ENCODE measurements at places on chromosomes 3 and 15.

DNA sequence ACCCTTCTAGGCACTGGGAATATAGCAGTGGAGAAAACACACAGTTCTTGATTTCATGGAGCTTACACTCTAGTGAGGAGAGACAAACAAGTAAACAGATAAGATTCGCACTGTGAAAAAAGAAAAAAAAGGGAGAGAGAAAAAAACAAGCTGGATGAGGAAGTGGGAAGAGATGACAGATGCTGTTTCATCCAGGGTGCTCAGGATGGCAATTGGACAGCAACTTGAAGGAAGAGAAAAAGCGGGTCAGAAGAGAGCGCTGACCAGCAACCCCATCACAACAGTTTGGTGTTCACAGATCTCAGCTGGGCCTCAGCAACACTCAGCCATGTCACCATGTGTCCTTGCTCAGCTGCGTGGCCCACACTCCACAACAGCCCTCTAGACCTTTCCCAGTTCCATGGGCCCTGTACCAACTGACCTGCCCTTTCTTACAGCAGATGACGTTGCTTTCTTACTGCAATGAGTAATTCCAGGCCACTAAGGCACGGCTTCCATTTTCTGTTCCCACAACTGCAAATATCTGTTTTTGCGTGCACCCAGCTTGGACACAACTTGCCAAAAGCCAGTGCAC is 230.8 kb downstream of the MEX3B start:
- DNase-seq: no peak

GRCh38 chr15:33242165-33242564 is 47.7 kb upstream of the FMN1 start:
- DNase-seq: no peak

- peak; percentile 84 for DNase-seq
Observed at GRCh38 chr15:67120839-67121643, 55.6 kb downstream of the SMAD3 start.

GRCh38 chr3:23548706-23549105 is 257.0 kb upstream of the UBE2E1 start:
- no peak for DNase-seq

GRCh38 chr3:9501226-9501625 is 52.4 kb downstream of the LHFPL4 start:
- DNase-seq: no peak

GRCh38 chr15:67444100-67444499 is 76.8 kb upstream of the C15orf61 start:
- no peak for DNase-seq

DNA sequence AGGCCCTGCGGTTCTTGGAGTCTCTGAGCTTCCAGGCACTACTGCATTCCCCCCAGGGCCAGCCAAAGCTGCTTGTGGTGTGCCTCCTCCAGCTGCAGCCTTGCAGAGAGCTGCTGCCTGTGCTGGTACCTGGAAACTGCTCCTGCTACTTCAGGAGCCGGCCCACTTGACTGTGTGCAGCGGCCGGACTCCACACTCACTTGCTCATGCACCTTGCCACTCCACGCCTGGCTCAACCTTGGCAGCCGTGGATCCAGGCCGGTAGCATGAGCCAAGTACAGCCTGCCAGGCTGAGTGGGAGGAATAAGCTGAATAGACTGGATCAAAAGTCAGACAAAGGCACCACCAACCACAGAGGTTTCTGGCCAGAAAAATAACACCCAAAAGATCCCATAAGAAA is 169.7 kb downstream of the TJP1 start:
- DNase-seq: no peak

DNA sequence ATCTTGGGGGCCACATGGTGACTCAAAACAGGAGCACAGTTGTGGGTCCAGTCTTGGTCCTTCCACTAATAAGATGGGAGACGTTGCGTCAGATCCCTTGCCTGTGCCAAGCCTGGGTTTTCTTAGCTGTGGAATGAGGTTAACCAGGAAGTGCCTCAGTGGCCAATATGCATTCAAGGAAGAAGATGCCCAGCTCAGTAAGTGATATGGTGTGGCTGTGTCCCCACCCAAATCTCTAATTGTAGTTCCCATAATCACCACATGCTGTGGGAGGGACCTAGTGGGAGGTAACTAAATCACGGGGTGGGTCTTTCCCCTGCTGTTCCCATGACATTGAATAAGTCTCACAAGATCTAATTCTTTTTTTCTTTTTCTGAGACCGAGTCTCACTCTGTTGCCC is 6.4 kb downstream of the ALG1L2 start:
- DNase-seq: no peak

GRCh38 chr3:114290911-114291901 is 2.6 kb upstream of the TIGIT start:
- DNase-seq: peak; percentile 87

- no peak for DNase-seq
Observed at GRCh38 chr3:163929069-163929652, 1149.1 kb downstream of the SI start.

DNA sequence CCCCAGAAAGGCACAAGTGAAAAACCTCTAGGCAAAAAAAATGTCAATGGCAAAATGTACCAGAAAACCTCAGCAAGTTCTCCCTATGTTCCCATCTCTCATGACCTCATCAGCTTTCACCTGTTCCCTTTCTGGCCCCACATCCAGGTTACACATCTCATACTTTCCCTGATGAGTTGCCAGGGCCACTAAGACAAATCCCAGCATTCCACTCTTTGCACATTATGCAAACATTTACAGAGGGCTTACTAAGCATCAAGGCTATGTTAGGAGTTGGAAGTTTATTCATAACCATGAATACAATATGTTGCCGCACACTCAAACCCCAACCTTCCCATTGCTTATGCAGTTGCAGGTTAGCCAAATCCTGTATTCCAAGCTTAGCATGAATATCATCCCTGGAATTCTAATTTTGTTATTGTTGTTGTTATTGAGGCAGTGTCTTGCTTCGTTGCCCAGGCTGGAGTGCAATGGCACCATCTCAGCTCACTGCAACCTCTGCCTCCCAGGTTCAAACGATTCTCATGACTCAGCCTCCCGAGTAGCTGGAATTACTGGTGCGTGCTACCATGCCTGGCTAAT is 129.3 kb upstream of the UBE2E2 start:
- no peak for DNase-seq

- DNase-seq: peak; percentile 64
Observed at GRCh38 chr15:65862682-65863081, 6.6 kb upstream of the RAB11A start.

GRCh38 chr3:16132928-16133327 is 41.6 kb upstream of the GALNT15 start:
- DNase-seq: no peak

DNA sequence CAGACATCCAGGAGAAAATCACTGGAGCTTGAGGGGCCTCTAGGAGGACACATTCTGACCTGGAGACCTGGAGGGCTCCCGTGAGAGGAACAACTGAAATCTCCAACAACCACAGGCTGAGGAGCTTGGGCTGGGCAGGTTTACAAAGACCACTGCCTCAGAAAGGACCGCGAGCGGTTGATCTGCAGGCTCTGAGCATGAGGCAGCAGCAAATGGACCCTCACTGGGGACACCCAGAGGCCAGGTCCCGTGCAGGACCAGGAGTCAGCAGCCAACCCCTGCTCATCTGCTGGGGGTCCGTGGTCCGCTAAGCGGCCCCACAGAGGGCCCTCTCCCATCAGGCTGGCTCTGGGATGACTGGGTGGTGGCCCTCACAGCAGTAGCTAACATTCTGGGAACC is 10.5 kb upstream of the EPHB3 start:
- DNase-seq: no peak

DNA sequence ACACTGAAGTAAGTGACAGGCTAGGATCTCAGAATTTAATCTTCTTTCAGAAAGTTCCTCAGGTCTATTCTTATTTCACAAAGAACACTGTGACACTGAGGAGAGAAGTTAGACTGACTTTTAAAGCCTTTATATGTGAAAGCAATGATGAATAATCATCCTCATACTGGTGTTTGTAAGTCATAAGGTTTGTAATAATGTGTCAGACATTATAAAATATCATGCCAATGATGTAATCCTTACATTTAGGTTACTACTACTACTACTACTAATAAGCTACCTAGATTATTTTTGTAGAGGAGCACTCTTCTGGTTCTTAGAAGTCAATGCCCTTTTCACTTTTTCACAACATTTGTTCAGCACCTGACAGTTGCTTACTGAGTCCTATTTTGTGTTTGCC is 33.4 kb downstream of the FANCD2OS start:
- DNase-seq: no peak

DNA sequence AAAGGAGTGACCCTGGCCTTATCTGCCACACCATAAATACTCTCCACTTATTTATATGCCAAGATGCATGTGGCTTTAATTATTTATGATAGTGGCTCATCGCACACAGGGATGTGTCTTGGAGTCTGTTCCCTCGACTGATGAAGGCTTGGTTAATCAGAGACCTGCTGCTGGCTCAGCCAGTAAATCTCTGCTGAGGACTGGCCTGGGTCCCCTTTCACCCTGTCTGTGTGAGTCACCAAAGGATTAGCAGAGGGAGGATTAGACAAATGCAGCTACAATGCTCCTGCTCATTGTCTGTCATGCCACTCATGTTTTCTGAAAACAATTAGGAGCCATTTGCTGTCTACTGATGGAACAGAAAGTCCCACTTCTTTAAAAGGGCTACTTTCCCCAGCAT is 226.8 kb downstream of the NTRK3 start:
- no peak for DNase-seq

GRCh38 chr3:177499779-177500423 is 302.6 kb upstream of the TBL1XR1 start:
- no peak for DNase-seq

- peak; percentile 2 for DNase-seq
Observed at GRCh38 chr15:65646486-65646885, 24.7 kb downstream of the SLC24A1 start.

DNA sequence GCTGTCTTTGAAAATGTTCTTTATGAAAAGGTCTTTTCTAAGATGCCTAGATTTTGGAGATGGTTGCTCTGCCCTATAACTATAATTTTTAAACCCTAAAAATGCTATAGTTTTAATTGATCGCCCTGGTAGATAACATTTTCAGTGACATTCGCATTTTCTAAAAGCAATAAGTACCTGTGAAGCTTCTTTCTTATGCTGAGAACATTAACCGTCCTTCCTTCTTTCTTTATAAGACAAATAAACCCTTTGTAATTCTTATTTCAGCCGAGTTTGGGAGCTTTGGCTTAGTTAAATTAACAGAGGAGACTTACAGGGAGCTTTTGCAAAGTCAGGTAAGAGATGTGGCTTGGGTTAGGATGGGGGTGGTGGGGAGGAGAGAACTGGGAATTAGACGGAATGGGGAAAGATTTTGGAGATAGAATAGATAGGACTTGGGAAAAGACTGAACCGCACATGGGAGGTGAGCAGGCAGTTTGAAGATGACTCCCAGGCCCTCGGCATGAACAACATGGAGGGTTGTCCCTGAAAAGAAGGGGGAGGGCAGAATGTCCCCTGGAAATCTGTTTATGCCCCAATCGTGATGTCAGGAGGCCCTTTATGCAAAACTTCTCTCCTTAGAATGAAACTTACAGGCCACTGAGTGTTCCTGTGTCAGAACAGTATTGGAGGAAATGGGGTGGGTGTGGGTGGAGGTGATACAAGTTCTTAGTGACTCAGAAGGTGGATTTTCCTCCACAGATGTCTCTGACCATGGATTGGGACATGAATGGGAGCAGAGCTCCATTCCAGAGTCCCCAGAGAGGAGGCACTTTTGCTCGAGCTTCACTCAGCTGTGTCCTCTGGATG is 76.2 kb upstream of the LARS2 start:
- no peak for DNase-seq

Data from GM13976 (cell line).